ENCODE measurements at places on chromosomes 5 and 9.
A peak's percentile ranks its signal among the peaks of the same experiment; 100 is the strongest.

GRCh38 chr5:158470764-158471534 lies 612.0 kb upstream of the CLINT1 start:
- DNase-seq, result no peak

GRCh38 chr9:94182532-94182931 lies 76.6 kb upstream of the ZNF169 start:
- no peak for DNase-seq

DNA sequence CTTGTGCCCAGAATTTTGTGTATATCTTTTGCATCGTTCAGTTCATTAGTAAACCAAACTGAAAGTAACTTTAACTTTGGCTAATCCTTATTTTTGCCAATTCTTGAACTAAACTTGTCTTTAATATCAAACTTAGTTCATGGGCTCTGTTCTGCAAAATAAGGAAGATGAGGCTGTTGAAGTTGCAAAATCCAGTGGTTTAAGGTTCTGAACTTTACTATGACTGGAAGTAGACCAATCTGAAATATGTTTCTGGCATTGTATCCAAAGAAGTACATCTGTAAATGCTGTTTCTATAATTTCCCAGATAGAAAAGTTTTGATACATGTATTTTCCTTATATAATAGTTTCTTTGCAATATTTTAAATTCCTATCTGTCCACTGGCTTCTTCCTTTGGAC lies 238.1 kb downstream of the CETN3 start:
- no peak for DNase-seq

GRCh38 chr5:883475-884181 lies 9.0 kb downstream of the BRD9 start:
- peak; percentile 40 for DNase-seq

DNA sequence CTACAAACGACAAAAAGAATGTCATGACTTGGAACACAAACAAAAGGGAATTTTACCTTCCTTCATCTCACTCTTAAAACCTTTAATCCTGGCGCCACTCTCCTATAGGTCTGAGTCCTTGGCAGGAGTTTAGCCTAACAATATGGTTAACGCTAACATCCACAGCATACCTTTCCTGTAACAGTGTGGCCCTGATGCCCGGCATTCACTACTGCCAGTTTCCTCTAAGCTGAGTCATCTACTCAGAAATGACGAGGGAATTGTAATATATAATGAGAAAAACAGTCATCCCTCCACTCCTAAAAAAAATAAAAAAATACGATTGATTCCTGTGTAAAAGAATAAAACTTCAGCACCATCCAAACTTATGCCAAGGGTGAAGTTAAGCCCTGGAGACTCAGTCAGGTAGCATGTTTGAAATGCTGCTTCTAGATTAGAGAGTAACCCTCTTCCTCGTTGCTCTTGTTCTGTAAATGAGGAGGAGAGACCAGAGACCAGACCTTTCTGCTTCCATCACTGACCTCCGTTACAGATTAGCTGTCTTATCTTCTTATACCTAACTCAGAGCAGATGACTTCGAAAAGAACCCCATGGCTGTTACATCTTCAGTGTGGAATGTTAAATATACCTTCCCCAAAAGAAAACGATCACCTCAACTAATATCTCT lies 37.4 kb downstream of the CCDC125 start:
- DNase-seq, result no peak

- DNase-seq, result no peak
Observed at GRCh38 chr9:111023128-111023527, 15.1 kb downstream of the LPAR1 start.

DNA sequence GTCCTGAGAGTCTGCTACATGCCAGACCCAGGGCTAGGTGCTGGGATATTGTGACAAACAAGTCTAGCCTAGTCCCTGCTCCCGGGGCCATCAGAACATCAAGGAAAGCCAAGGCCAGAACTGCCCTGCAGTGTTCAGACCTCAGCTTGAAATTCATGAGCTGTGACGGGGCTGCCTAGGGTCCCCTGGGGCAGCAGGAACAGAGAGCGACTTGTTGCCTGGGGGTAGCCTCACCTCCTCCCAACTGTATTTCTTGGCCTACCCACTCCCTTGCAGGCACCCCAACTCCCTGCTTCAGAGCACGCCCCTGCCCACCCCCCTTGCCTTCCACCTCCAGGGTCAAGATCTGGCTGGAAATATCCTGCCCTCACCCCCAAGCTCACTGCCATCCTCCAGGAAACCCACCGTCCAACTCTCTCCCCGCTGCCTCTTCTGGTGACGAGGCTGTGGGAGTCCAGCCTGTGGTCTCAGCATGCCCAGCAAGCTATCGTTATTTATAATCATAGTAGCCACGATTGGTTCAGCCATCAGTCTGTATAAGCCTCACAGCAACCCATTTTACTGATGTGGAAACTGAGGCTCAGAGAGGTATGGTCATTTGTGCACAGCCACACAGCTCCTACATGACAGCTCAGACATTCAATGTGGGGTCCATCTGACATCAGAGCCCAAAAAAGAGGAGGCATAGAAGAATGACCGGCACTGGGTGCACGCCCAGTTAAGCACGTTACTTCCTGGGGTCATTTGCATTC lies 10.7 kb downstream of the DNM1 start:
- no peak for DNase-seq

- DNase-seq, result no peak
Observed at GRCh38 chr5:156529892-156530291, 202.9 kb downstream of the SGCD start.

DNA sequence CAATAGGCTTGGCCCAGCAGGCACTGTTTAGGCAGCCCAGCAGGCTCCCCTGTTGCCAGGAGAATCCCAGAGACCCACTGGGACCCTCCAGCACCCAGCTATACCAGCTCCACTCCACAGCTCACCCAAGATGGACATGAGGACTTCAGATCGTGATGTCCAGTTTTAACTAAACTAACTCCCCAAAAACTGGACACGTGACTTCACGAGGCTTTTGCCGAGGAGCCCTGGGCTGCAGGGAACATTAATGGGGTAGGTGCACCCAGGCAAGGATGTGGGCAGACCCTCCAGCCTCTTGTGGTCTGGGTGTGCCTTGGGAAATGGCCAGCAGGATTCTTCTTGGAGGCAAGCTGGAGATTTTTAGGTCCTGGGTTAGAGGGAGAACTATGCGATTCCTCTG lies 8.9 kb upstream of the NKD2 start:
- DNase-seq, result no peak

- no peak for DNase-seq
Observed at GRCh38 chr5:60563696-60564324, 136.2 kb downstream of the DEPDC1B start.

- peak; percentile 74 for DNase-seq
Observed at GRCh38 chr5:177303121-177303924, at the start of the genes PRELID1 and RAB24. PRELID1 (plus strand) TSS chr5:177303799; CDS start chr5:177303986, 187 bp downstream. RAB24 (minus strand) TSS chr5:177303719; CDS start chr5:177303288, 431 bp downstream.

GRCh38 chr5:147177125-147177840 lies 57.5 kb upstream of the STK32A start:
- DNase-seq, result no peak

DNA sequence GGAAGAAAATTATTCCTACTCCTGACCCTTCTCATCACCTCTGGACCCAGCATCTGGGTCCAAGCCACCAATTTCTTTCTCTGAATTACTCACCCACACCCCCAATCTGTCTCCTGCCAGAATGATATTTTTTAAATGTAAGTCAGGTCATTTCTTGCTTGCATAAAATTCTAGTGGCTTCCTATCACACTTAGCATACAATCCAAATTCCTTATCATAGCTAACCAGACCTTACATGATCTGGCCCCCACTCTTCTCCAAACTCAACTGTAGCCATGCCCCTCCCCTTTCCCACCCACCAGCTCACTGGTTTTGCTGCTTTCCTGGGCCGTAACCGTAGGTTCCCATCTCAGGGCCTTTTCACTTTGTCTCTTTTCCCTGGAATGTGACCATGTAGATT lies 15.2 kb downstream of the HTR4 start:
- no peak for DNase-seq

- no peak for DNase-seq
Observed at GRCh38 chr5:111782216-111782615, 25.2 kb upstream of the NREP start.

GRCh38 chr5:38673671-38674071 lies 117.2 kb upstream of the LIFR start:
- DNase-seq, result no peak

- no peak for DNase-seq
Observed at GRCh38 chr9:18092138-18092537, 381.8 kb upstream of the ADAMTSL1 start.

GRCh38 chr9:122370303-122370702 lies 521 bp upstream of the PTGS1 start:
- no peak for DNase-seq

DNA sequence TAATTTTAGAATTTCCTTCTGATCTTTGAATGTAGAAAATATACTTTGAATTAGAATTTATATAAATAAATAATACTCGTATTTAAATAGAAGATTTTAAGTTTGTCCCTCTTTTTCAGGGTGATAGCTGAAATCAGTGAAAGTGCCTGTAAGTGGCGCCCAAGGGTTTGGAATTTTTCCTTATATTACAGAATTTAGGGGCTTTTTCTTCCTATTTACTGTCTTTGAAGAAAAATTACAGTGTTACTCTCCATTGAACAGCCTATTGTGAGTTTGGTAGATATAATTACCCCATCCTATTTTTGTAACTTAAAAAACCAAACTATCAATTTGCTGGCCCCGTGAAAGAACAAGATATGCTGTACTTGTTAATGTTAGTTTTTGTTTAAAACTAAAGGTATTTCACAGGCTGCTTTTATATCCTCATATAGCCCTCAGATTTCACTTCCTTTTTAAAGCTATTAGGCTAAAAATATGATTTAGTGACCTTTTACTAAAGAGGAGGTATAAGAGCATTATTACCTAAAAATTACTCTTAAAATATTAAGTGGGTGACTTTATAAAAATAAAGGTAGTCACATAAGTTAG lies 3.2 kb downstream of the MAP3K1 start:
- DNase-seq, result no peak

DNA sequence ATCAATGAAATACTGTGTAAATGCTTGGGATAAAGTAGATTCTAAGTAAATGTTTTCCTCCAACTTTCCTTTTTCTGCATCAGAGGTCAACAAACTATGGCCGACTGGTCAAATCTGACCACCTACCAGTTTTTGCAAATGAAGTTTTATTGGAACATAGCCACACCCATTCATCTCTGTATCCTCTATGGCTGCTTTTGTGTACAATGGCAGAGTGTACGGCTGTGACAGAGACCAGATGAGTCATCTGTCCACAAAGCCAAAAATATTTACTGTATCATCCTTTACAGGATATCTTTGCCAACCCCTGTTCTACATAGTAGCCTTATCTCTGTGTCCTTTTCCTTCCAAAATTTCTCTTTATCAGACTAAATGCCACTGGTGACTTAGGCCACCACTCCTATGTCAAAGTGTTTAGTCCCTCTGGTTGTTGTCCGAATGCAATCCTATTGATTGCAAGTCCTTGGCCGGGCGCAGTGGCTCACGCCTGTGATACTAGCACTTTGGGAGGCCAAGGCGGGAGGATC lies 218.4 kb upstream of the KLF4 start:
- DNase-seq, result no peak

All from substantia nigra (tissue), 51 donors.